GM06990 (cell line): ENCODE measurements at places on chromosomes 6 and 20.

DNA sequence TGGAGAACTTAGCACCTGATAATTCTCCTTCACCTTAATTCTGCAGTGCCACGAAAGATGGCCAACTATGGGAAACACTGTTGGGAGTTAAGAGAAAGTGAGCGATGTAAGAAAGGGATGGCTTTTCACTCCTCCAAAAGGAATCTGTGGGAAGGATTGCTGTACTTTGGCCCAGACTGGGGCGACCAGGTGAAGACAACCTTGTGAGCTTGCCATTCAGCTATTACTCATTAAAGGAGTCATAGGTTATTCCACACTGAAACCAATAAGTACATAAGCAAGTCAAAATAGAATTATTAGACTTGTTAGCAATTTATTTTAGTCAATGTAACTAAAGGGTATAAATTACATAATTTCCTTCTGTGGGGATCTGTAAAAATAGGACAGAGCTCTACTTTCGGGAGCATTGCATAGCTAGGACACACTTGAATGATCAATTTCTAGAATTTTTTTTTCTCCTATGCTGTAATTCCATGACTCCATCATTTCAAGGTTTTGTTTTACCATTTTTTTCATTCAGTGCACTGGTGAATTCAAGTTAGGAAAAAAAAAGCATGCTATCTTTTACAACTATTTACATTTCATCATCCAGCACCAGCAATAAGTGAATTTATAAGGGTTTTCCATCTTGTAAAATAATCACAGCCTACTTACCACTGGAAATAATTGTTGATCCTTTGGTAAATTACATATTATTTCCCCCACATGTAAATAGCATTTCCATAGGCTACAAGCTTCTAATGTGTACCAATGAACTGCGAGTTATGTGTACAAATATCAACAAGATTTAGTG lies 231.7 kb downstream of the SIM1 start:
- no peak for DNase-seq

DNA sequence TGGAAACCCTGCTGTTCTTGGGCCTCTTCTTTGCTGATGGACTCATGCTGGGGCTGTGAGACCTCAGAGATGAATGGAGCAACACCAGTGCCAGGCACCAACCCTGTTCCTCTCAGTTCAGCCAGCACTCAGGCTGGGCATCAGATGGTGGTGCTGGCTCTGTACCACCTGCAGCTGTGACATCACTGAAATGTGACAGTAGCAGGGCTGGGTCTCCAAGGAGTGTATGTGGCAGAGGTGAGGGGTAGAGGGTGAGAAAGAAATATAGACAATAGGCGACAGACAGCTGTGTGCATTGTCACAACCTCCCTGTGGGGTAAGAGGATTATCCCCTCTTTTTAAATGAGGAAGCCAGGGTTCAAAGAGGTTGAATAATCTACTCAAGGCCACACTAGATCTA lies at the start of gene TP53TG5:
TSS of gene TP53TG5 (minus strand) at position 135 of the 400 bp plus-strand sequence. CDS start at position 46, 89 bp downstream.
- no peak for DNase-seq

DNA sequence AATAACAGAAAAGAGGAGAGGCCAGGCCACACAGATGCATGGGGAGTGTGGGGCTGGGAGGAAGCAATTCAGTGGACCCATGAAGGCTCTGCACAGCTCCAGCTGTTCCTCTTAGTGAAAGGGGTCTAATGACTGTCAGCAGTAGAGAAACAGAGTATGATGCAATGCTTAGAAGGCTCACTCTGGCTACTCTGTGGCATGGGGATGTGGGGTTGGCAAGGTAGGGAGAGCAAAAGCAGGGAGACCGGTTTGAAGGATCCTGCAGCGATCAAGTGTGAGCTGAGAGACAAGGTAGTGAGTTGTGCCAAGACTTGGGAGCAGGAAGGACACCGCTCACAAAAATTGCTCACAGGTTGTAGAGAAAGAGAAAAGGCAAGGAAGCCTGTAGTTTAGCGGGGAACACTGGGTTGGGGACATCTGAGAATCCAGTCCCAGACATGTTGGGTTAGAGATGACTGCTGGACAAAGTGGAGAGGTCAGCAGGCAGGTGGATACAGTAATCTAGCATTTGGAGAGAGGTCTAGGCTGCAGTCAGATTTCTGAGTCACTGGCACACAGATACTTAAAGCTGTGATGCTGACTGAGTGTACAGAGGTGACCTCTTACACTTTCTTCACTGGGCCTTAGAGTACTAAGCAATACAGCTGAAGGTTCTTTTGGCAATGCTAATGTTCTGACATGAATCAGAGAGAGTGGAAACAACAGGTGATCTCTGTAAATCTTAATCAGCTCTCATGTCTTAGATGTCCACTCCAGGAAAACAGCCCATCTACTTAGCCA lies 27.1 kb downstream of the NAPB start:
- DNase-seq: no peak

GRCh38 chr6:112348891-112349635 lies 1.9 kb downstream of the RFPL4B start:
- DNase-seq: no peak

- peak; percentile 3 for DNase-seq
Measured at GRCh38 chr6:58073263-58073662, 755.8 kb downstream of the PRIM2 start.

DNA sequence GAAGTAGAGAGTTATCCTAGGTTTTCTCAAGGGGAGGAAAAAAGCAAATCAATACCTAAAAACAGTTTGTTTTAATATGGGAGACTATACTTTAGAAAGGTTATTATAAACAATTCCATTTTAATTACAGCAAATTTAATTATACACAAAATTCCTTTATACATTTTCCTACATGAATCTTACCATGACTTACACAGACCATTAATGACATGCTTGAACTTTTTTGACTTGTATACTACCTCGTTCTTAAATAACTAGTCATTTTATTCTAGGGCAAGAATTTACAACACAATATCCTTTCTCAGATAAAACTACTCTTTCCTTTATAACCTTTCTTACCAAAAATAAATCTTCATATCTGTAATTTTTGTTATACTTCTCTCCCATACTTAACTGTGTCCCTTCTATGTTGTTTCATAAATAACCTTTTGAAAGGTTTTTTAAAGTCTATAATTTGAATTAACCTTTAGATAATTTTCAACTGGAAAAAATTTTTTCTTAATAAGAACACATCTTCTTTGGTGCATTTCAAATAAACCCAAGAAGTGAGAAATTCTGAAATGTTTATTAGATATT lies 729.4 kb downstream of the TENT5A start:
- DNase-seq: no peak
